Activated T-helper 1 cell treated with anti-CD3 and anti-CD28 coated beads, Interleukin-12 subunit alpha, Interleukin-12 subunit beta, Interleukin-2, Interleukin-4 antibody, amounts not matched to agents 30 ng/mL and 10 ng/mL and 1 ng/mL, durations not matched to agents 14 hours and 24 hours and 36 hours (primary cell): ENCODE measurements at places on chromosomes 2 and 18. TPM values are rescaled to one million over a fixed set of nuclear protein-coding genes. Genes with fewer than 3 reads are reported as not detected.

GRCh38 chr2:73886357-73886756, 6.5 kb upstream of the ACTG2 start:
- H3K4me3 ChIP-seq: peak overlapping the region; percentile 63
- peaks cover 29% of the 10 kb centered on the region for H3K4me1 ChIP-seq
- peak overlapping the region; percentile 84 for H3K27ac ChIP-seq
- peaks cover 4% of the 10 kb centered on the region for H3K27me3 ChIP-seq
- no peak for DNase-seq
- peaks cover 5% of the 10 kb centered on the region for H3K36me3 ChIP-seq

DNA sequence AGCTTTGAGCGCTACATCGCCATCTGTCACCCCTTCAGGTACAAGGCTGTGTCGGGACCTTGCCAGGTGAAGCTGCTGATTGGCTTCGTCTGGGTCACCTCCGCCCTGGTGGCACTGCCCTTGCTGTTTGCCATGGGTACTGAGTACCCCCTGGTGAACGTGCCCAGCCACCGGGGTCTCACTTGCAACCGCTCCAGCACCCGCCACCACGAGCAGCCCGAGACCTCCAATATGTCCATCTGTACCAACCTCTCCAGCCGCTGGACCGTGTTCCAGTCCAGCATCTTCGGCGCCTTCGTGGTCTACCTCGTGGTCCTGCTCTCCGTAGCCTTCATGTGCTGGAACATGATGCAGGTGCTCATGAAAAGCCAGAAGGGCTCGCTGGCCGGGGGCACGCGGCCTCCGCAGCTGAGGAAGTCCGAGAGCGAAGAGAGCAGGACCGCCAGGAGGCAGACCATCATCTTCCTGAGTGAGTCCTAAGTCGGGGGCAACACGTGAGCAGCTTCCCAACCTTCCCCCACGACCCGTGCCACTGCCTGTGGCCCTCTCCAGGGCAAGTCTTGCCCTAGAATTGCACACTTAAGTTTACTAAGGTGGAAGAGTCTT, 928 bp downstream of the GPR39 start:
- no peak overlapping the region for H3K4me3 ChIP-seq
- no peaks in the 10 kb centered on the region for H3K4me1 ChIP-seq
- no peak for DNase-seq
- H3K27ac ChIP-seq: no peak overlapping the region
- no peaks in the 10 kb centered on the region for H3K36me3 ChIP-seq

GRCh38 chr18:34697891-34698290, 12.2 kb upstream of the DTNA start:
- H3K27me3 ChIP-seq: peaks cover 4% of the 10 kb centered on the region
- DNase-seq: no peak
- H3K27ac ChIP-seq: no peak overlapping the region
- H3K4me1 ChIP-seq: no peaks in the 10 kb centered on the region

DNA sequence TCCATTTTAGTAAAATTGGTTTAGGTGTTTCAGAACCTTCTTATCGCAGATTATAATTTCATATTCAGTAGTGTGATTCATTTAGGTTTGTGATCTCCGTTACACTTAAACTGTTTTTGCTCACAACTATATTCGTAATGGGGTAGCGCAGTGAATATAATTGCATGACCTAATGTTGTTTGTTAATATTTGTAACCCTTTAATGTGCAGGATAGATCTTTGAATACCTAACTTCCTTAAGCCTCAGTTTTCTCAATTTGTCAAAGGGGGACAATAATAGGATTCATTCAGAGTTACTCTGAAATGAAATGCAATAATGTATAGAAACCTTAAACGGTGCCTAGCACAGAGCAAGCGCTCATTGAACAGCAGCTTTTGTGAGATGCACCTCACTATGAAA, 558 bp upstream of the ZDBF2 start:
- H3K36me3 ChIP-seq: no peaks in the 10 kb centered on the region
- H3K27me3 ChIP-seq: peaks cover 50% of the 10 kb centered on the region
- peak overlapping the region; percentile 87 for H3K4me3 ChIP-seq
- peak overlapping the region; percentile 84 for H3K27ac ChIP-seq

GRCh38 chr2:16617282-16618266, 48.1 kb downstream of the CYRIA start:
- H3K4me3 ChIP-seq: no peak overlapping the region
- H3K27ac ChIP-seq: no peak overlapping the region
- H3K4me1 ChIP-seq: peaks cover 6% of the 10 kb centered on the region
- no peaks in the 10 kb centered on the region for H3K27me3 ChIP-seq
- DNase-seq: no peak
- H3K36me3 ChIP-seq: no peaks in the 10 kb centered on the region

DNA sequence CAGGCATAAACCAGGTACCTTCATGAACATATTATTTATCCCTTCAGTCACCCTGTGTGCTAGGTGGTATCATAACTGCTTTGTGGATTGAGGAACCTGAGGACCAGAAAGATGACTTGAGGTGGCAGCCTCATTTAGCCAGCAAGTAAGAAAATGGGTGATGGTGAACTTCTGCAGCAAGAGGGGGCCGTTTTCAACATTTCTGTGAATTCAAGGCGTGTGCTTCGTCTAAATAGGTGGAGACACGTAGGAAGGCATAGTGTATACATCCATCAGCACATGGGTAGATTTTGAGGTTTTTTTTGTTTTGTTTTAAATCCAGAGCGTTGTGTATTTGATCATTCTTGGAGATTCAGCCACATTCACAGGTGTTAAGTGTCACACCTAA, 118.7 kb downstream of the SPTBN1 start:
- H3K4me1 ChIP-seq: peaks cover 100% of the 10 kb centered on the region
- H3K27me3 ChIP-seq: peaks cover 2% of the 10 kb centered on the region
- peak overlapping the region; percentile 92 for H3K27ac ChIP-seq
- peaks cover 14% of the 10 kb centered on the region for H3K36me3 ChIP-seq

GRCh38 chr2:105896765-105897163, 152.1 kb downstream of the NCK2 start:
- no peak overlapping the region for H3K27ac ChIP-seq
- no peaks in the 10 kb centered on the region for H3K27me3 ChIP-seq
- peaks cover 62% of the 10 kb centered on the region for H3K36me3 ChIP-seq
- peaks cover 30% of the 10 kb centered on the region for H3K4me1 ChIP-seq
- no peak for DNase-seq

- no peaks in the 10 kb centered on the region for H3K27me3 ChIP-seq
- H3K36me3 ChIP-seq: peaks cover 2% of the 10 kb centered on the region
- H3K4me1 ChIP-seq: no peaks in the 10 kb centered on the region
These were observed 5.6 kb upstream of the CCDC74B start for GRCh38 chr2:130150181-130151144.

The HOXD1 gene
- total RNA-seq: not detected in 2 replicates

The M1AP gene
- 0.10 TPM in 1 of 2 replicates, not detected in the other for total RNA-seq

DNA sequence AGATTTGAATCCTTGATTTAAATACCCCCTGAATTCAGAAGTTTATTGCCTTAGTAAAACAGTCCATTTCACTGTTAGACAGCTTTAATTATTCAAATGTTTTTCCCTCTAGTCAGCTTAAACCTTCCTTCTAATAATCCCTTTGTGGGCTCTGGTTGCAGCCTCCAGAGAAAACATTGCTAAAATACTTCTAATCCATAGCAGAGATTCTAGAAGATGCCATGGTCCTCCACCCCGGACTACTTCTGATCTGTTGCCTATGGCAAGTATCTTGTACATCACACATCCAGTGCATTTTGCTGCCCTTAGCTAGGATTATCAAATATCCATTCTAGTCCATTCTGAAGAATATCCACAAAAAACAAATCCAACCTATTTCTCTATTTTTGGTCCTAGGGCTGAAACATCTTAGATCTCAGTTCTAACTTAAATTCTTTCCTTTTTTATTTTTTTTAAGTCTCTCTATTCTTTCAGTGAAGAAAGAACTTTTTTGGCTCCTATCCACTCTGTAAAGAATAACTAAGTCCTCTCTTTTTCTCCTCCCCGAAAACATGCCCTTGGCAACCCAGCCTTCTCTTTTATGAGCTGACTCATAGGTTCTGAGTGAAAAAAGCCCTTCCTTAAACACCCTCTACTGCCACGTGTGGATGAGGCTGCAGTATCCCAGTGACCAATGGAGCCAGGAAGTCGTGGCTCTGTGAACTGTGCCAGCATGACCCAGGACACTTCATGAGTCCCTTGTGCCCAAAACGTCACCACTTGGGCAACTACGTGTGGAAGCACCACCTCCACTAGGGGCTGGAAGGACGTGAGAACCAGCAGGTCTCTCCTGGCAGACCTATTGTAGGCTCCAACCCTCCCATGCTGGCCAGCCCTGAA, 349.8 kb downstream of the TNS1 start:
- peaks cover 4% of the 10 kb centered on the region for H3K4me1 ChIP-seq
- H3K27ac ChIP-seq: no peak overlapping the region
- no peak overlapping the region for H3K4me3 ChIP-seq
- H3K36me3 ChIP-seq: no peaks in the 10 kb centered on the region

The ATP8B1 gene
- 0.05 and 0.16 TPM in 2 replicates for total RNA-seq

The SKOR2 gene
- not detected in 2 replicates for total RNA-seq

GRCh38 chr2:131646669-131647297, 119.1 kb downstream of the CCDC74A start:
- no peaks in the 10 kb centered on the region for H3K36me3 ChIP-seq
- H3K27me3 ChIP-seq: peaks cover 23% of the 10 kb centered on the region
- H3K4me1 ChIP-seq: no peaks in the 10 kb centered on the region
- DNase-seq: no peak

The RESP18 gene
- not detected in 2 replicates for total RNA-seq

DNA sequence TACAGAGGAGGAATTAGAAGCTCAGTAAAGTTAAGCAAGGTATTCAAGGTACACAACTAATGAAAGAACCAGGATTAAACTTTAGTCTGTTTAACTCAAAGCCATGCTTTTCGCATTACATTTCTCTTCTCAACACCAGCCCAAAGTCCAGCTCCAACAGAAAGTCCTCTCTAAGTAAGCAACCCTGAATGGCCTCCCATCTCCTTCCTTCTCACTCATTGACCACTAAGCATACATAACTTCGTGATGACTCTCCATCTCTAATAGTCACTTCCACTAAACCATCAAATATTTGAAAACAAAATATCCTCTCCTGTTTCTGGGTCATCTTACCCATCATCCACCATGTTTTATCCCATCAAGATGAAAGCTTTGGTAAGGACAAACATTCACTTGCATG, 219.8 kb downstream of the RAD51AP2 start:
- H3K27me3 ChIP-seq: peaks cover 2% of the 10 kb centered on the region
- no peak overlapping the region for H3K4me3 ChIP-seq
- no peaks in the 10 kb centered on the region for H3K36me3 ChIP-seq
- H3K4me1 ChIP-seq: no peaks in the 10 kb centered on the region
- H3K27ac ChIP-seq: no peak overlapping the region

The ST6GAL2 gene
- not detected in 2 replicates for total RNA-seq
